ENCODE measurements at places on chromosomes 3 and 15.

DNA sequence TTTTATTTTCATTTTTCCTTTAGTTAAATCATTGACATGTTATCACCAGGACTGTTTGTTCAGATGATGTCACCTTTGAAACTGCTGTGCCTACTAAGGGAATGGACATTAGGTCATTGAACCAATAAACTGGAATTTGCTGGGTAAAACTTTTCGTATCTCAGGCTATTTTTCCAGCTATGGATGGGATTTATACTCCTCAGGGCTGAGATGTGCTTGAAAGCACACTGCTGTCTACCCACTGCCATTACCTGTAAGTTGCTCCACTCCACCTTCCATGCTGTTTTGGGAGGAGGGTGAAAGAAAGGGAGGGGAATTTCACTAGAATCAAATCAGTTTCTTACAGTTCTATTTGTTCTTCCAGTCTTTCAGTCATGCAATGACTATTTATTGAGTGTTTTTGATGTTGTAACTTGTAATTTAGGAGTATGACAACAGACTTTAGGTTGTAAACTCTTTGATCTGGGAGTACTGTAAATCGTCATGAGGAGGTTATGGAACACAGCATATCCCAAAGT lies 11.3 kb downstream of the EHD4 start:
- DNase-seq: no peak

DNA sequence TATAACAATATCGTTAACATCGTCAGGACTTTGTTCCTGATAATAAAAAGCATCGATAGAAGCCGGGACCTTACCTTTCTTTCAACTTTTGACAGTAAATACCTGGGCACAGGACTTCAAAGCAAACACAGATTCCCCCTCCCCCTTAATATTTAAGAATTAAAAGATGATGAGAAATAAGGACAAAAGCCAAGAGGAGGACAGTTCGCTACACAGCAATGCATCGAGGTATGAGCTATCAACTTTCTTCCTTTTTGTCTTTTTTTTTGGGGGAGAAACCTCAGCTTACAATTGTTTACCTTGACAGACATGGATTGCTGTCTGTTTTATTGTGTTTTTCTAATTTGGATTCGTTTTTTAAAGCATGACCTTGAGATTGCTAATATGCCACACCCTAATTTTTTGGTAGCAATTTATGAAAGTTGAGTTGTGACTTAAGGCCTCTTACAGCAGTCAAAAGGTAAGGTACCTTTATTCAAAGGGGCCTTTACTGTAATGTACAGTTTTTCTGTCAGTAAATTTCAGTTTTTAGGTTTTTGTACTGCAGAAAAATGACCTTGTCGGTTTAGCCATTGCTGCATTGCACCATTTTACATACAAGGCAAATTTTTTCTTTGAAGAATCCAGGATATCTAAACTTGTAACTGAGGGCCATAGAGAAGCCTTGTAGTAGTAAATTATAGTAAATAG lies 1.1 kb downstream of the CHD2 start:
- no peak for DNase-seq

GRCh38 chr3:32245200-32245599 lies 6.7 kb downstream of the CMTM8 start:
- DNase-seq: no peak

DNA sequence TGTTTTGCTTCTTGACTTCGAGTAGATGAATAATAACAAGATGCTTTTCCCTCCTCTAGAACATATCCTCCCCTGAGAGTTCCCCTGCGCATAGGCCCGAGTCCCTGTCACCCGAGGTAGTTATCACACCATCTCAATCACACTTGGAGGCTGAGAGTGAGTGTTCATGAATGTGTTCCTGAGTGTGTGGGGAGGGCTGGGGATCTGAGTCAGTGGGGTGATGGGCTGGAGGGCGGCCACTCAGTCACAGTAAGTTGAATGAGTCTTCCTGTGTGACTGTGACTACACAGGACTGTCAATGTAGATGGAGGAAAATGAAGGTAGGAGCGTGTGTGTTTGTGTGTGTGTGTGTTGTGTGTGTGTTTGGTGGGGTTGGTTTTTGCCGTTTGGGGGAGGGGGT lies 71.0 kb downstream of the SETD5 start:
- peak; percentile 17 for DNase-seq

GRCh38 chr3:159273608-159274007 lies 471.8 kb downstream of the MFSD1 start:
- peak; percentile 55 for DNase-seq

- DNase-seq: no peak
These were observed 124.3 kb upstream of the TRIM42 start for GRCh38 chr3:140553591-140553990.

DNA sequence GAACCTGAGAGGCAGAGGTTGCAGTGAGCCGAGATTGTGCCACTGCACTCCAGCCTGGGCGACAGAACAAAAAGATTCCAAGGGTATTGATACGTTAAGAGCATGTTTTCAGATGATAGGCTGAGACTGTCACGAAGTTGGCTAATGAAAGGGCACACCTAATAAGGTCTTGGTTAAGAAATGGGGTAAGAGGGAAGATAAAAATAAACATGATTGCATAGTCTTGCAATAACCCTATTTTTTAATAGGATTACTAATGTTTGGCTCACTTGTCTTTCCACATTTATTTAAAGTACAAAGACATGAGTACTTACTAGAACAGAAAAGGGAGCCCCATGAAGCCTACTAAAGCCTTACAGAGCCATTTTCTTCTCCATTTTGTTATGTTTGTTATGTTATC lies 109.0 kb downstream of the FRMD4B start:
- DNase-seq: peak; percentile 45
